LNCaP clone FGC (cell line): ENCODE measurements at places on chromosomes 1 and 21.

DNA sequence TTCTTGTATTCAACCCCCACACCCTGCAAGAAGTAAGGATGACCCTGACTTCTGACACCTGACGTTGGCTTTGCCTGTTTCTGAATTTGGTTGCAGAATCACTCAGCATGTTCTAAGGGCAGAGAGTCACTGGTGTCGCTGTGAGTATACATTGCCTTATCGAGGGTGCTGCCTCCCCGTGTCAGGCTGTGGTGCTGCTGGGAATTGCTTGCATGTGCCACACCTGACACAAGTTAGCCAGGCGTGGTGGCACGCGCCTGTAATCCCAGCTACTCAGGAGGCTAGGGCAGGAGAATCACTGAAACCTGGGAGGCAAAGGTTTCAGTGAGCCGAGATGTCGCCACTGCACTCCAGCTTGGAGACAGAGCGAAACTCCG lies 45.9 kb downstream of the WDR4 start:
- no peak for DNase-seq

- DNase-seq: no peak
Observed at GRCh38 chr1:177471244-177471643, 300.5 kb downstream of the BRINP2 start.

- no peak for DNase-seq
Observed at GRCh38 chr1:29756901-29757725, 520.8 kb downstream of the PTPRU start.

DNA sequence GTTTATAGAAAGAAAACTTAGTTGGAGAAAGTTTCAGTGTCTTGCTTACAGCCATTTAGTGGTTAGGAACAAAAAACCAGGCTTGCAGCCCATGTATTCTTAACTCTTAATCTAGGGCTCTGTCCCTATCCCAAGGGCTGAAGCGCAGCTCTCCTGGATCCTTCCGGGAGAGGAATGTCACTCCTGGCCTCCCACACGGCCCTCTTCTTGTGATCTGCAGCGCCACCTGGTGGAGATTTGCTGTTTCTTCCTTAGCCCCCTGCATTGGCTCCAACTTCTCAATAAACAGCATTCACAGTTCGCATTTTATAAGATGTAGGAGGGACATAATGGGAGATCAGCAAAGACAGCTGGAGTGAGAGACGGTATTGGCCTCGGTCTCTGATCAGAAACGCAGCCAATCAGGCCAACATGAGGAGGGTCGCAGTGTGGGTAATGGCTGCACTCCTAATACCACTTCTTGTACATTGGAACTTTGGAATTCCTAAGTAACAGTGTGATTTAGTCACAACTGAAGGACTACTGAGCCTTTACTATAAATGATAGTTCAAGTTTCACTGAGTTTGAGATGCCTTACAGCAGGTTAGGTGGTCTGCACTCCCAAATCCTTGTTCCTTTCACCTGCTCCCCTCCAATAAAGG lies 283.4 kb downstream of the ASTN1 start:
- DNase-seq: peak; percentile 54

DNA sequence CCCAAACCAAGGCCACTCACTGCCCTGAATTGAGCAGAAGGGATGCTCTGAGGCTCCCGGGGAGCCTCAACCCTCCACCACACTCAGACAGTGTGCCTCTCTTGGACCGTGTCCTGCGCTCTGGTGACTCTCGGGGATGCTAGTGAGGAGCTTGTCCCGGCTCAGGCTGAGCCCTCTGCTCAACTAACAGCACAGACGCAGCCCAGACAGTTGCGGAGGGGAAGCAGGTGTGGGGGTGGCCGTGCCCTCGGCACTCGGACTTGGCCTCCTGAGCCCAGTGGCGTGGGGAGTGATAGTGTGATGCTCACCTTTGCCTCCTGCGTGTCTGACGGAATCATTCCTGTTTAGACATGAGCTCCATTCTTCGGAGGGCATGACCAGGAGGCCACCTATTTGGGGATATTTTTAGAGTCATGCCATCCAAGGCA lies 15.4 kb upstream of the SLC19A1 start:
- DNase-seq: no peak

DNA sequence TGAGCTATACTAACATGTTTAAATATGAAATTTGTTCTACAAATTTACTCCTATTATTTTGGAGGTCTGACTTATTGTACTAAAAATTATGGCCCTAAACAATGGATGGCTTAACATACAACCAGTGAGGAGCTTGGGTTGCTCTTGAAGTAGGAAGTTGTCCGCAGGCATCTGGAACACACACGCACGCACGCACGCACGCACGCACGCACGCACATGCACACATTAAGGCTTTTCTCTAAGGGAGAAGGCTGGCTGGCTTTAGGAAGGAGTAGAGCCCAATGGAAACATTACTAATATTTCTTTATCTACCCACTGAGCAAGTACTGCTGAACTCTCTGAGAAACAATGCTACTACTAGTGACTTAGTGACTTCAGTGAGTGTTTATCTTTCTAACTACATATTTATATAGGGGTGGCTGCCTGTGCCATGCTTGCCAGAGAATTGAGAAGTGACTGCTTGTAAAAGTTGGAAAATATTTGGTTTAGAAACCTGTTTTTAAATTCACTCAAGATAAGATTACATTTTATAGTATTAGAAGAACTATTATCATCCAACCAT lies 16.2 kb upstream of the ARHGAP29 start:
- peak; percentile 88 for DNase-seq

- no peak for DNase-seq
Observed at GRCh38 chr1:244952940-244953339, 88.6 kb upstream of the HNRNPU start.
